ENCODE measurements at places on chromosomes 16 and 17.

GRCh38 chr16:2724816-2725348 lies 4.9 kb upstream of the PRSS27 start:
- DNase-seq, result no peak

- no peak for DNase-seq
These were observed 6.5 kb downstream of the ZNF629 start for GRCh38 chr16:30780549-30780948.

DNA sequence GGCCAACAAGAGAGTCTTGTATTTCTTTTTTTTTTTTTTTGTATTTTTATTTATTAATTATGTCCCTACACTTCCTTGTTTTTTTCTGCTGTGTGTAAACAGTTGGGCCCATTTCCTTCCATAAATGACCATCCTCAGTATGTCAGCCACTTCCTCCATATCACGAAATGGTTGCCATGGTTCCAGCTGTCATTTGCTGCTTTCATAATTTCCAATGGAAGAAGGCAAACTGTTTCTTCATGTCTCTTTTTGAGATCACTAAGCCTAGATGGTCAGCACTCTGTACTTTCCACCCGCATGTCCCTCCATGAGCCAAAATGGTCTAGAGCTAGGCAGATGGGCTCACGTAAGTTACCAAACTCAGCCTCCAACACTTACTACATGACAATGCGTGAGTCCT lies 133.5 kb upstream of the FOXF1 start:
- DNase-seq, result no peak

- peak; percentile 14 for DNase-seq
These were observed 12.4 kb downstream of the UBALD2 start for GRCh38 chr17:76277300-76278267.

DNA sequence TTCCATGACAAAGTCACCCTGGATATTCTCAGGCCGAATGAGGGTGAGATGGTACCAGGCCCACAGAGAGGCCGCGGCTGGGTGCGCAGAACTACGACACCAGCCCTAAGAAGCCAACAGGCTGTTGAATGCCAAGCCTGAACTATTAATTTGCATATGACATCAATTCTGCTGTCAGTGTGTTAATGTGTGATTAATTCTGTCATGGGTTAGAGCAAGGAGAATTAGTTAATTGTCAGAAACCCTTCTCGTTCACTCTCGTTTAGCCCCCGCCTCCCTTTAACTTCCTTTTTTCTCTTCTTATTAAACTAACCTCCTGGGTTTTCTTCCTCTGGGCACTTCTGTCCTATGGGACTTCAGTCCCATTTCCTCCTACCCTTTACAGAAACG lies 123.4 kb downstream of the ZFHX3 start:
- no peak for DNase-seq

DNA sequence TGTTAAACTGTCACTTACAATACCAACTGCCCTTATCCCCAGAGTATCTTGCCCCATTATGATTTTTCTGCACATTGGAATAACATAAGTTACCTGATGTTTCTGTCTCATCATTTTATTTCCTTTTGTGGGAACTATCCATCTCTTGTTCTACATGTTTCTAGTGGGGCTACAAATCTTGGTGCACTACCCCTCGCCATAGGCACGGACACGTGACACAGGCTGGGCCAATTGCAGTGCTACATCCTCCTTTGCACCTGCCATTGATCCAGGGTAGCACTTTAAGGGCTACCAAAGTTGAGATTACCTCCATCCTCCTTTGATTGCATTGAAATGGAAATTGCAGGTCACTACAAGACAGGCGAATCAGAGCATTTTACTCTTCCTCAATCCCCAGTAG lies 14.2 kb upstream of the SYT17 start:
- DNase-seq, result no peak

All from activated naive CD4-positive, alpha-beta T cell treated with anti-CD3 and anti-CD28 coated beads, Interleukin-2, amount 50 U/mL, for 16 hours (primary cell).